Stimulated activated CD4-positive, alpha-beta T cell treated with anti-CD3 and anti-CD28 coated beads, Interleukin-4, amount 100 ng/mL, for 24 hours (primary cell): ENCODE measurements at places on chromosomes 7 and 10.

- DNase-seq: no peak
Measured at GRCh38 chr7:5543361-5543760, 119.7 kb upstream of the TNRC18 start.

DNA sequence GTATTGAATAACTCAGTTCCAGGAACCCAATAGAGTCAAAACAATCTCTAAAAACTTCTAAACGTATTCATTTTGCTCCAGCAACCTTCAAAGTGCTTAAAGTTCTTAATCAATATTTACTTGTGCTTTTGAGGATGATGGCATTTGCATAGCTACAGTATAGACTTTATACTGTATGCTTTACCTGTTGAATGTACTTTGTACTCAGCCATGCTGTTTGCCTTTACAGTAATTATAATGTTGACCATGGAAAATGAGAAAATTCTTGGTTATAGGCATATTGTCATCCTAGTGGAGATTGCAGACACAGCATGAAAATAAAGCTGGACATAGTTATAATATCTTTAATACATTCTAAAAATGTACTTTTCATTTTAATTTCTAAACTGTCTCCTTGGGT is 762.7 kb upstream of the PHF14 start:
- no peak for DNase-seq

- DNase-seq: no peak
Measured at GRCh38 chr10:6706725-6707124, 126.6 kb upstream of the PRKCQ start.

DNA sequence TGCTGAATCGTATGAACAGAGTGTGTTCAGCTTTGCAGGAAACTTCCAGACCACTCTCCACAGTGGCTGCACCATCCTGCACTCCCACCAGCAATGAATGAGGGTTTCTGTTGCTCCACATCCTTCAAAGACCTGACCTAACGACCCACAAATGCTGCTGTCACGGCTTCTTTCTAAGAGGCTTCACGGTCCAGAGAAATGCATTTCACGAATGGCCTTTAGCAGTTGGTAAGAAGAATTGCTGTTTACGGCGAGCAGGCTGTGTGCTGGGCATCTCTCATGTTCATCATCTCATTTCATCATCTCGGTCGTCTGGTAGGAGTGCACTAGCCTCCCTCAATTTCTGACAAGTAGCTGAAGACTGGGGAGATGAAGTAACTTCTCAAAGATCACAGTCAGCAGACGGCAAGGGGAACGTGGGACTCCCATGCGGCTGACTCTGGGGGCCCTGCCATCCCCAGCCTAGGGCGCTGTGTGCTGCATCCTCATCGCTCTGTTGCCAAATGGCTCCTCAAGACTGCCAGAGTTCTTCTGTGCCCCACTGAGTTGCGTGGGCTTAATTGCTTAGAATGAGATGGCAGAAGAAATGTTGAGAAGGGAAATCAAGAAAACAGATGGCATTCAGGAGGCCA is 72.9 kb downstream of the ADARB2 start:
- no peak for DNase-seq

- no peak for DNase-seq
Measured at GRCh38 chr10:102309236-102309635, 63.9 kb downstream of the GBF1 start.

DNA sequence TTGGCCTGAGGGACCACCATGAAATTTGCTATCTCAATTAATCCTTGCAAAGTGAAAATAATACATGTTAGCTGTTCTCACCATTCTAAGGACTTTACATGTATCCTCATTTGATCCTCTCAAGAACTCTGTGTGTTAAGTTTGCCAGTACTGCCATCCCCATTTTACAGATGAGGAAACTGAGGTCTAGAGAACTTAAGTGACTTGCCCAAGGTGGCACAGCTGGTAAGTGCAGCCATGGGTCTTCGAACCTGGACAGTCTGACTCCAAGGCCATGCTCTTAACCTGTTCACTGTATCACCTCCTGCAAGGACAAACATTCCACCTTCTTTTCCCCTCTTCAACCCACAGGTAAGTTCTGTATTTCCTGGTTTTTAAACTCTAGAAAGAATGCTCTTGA is 85.3 kb upstream of the NFE2L3 start:
- DNase-seq: no peak

GRCh38 chr10:129396021-129396722 is 70.9 kb upstream of the MGMT start:
- DNase-seq: no peak

DNA sequence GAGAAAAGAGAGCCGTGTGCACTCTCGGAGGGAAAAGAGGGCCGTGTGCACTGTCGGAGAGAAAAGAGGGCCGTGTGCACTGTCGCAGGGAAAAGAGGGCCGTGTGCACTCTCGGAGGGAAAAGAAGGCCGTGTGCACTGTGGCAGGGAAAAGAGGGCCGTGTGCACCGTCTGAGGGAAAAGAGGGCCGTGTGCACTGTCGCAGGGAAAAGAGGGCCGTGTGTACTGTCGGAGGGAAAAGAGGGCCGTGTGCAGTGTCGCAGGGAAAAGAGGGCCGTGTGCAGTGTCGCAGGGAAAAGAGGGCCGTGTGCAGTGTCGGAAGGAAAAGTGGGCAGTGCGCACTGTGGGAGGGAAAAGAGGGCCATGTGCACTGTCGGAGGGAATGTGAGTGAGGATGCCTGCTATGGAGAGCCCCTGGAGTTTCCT is 188.7 kb downstream of the DNAJB6 start:
- no peak for DNase-seq

DNA sequence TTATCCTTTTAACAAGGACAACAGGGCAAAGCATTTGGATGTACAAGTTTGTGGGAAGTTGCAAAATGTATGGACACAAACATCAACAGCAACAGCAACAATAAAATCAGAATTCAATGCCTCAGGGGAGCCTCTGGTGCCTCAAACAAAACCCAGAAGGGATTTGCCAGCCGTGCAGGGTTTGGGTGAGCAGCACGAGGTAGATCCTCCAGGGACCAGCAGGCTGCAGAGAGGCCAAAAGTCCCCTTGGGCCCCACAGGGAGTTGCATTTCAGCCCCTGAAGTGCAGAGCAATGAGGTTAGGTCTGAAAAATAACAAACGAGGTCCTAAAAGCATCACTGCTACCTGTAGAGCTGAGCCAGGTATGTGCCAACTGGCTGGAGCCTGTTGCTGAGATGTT is 51.7 kb upstream of the CPXM2 start:
- DNase-seq: no peak

DNA sequence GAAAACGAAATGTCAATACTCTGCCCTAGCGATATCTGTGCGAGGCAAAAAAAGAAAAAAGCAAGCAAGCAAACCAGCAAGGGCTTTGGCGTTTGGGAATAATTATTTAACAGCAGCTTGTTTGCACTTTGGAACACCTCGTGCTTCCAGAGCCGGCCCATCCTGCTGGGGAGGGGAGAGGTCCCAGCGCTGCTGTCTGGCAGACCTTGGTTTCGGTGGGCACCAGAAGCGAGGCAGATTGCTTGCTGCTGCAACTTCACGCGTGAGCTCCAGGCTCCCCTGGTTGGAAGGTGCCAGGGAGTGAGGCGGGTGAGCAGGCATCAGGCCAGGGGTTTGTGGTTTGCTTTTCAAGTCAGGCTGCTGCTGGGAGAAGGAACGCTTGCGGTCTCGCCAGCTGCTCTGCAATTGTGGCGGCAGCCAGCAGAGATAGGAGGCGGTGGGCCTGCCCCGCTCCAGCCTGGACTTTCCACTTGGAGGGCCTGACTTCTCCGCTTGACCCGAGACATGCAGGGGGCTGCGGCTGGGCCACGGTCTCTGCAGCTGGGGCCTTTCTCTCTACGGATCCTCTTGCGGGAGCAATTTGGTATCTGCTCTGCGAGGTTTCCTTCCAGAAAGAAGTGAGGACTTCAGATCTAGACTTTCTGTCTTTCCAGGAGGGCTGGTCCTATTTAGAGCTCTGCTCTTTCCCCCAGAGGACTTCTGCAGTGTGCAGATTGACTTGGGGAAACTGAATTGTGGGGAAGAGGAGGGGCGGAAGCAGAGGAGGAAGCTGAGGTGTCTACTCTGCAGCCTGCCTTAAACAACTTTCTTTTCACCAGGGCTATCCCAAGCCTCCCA is 131.4 kb downstream of the PRPF18 start:
- DNase-seq: peak; percentile 29

- DNase-seq: no peak
Measured at GRCh38 chr7:112981966-112982365, 104.7 kb downstream of the GPR85 start.

- no peak for DNase-seq
Measured at GRCh38 chr10:107417446-107417845, 252.9 kb upstream of the SORCS1 start.

DNA sequence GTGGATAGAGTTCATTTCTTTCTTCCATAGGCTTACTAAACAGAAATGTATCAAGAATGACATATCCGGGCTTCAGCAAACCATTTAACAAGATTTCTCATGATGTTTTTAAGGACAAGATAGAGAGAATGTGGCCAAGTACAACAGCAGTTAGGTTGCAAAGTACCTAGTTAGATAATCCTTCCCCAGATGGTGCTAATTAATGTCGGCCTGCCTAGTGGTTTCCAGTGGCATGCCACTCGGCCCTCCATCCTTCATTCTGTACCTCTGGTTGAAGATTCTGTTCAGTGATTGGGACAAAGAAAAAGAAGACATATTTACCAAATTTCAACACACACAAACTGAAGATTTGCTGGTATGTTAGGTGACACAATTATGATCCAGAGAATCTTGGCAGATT is 212.1 kb downstream of the MACC1 start:
- no peak for DNase-seq

GRCh38 chr7:39547336-39547735 is 18.9 kb upstream of the YAE1 start:
- DNase-seq: no peak

- no peak for DNase-seq
Measured at GRCh38 chr10:24872049-24872789, 80.2 kb downstream of the PRTFDC1 start.

DNA sequence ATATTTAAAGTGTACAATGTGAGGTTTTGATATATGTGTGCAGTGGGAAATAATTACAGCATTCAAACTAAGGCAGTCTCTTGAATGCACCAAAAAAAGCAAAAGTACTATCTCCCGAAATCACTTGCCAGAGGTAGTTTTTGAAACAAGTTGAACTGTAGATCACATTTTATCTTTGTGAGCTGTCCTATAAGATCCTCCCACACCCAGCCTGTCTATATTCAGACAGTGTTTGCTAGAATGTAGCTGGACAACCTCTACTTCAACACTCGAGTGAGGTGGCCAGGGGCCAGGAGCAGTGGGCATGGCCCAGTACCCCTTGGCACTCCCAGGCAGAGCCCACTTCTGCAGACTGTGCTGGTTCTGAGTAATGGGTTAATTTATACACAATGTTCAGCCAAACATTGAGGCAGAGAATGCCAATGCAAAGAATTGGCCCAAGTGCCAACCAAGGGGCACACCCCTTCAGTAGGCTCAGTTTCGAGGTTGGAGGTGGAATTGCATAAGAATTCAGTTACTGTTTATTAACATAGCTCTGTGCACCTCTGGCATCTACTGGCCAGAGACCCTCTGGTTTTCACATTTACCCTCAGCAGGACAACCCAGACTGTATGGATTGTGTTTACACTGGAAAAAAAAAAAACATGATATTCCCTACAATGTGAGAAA is 70.5 kb downstream of the AHR start:
- no peak for DNase-seq

- no peak for DNase-seq
Measured at GRCh38 chr10:96263176-96263575, 8.2 kb downstream of the BLNK start.

- DNase-seq: no peak
Measured at GRCh38 chr7:12583176-12583575, 12.7 kb downstream of the SCIN start.

DNA sequence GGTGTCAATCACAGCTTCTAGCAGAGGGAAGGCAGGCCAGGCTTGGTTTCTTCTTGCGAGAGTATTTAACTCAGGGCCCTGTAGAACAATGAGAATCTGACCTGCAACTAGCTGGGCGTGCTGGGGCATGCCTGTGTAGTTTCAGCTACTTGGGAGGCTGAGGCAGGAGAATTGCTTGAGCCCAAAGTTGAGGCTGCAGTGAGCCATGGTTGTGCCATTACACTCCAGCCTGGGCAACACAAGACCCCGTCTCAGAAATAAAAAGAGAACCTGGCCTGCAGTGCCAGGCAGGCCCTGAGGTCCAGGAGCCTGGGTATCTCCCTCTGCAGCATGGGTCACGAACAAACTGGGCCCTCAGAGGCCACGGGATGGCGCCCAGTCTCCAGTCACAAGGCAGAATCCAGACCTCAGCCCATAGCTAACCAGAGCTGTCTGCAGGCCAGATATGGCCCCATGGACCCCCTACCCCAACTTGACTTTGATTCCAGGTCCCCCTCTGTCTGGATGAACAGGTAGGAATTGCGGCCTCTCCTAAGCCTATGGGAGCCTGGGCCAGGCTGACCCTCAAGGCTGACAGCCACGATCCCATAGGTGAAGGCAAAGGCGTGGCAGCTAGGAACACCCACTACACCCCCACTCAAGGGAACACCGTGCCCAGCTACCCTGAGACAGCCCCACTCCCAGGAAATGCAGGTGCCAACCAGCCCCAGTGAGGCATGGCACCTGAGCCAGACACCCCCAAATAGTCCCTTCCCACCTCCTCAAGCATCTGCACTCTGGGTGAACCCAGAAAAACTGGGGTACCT is 102.7 kb upstream of the TNRC18 start:
- peak; percentile 22 for DNase-seq

- DNase-seq: no peak
Measured at GRCh38 chr10:117431160-117431559, 55.9 kb upstream of the PDZD8 start.

- DNase-seq: no peak
Measured at GRCh38 chr10:50456719-50457118, 167.0 kb downstream of the SGMS1 start.

DNA sequence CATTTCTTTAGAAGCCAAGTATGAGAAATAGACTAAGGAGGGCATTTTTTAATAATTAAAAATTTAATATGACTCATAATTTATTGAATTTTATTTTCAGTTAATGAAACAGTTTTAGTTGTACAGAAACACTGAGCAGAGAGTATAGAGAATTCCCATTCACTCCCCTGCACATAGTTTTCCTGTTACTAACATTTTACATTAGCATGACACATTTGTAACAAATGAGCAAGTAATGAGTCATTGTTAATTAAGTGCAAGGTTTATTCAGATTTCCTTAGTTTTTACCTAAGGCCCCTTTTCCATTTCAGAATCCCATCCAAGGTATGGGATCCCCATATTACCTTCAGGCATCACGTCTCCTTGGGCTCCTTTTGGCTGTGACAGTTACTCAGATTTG is 271.5 kb upstream of the FZD8 start:
- DNase-seq: no peak

DNA sequence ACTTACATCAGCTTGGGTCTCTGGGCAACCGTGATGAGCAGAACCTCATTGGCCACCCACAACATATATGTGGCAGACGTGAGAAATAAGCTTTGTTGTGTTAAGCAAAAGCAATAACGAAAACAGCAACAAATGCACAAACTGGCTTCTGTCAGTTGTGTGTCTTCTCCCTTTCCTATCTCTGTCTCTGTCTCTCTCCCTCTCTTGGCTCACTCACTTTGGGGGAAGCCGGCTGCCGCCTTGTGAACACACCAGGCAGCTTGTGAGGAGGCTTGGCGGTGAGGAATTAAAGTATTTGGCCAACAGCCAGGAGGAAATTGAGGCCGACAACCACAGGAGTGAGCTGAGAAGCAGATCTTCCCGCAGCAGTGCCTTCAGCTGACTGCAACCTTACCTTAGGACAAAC is 21.9 kb upstream of the CDCA7L start:
- DNase-seq: peak; percentile 7
